HL-60 (cell line): ENCODE measurements at places on chromosomes 11 and 22.

GRCh38 chr11:40139066-40139465, 1320.4 kb downstream of the LRRC4C start:
- DNase-seq = no peak

DNA sequence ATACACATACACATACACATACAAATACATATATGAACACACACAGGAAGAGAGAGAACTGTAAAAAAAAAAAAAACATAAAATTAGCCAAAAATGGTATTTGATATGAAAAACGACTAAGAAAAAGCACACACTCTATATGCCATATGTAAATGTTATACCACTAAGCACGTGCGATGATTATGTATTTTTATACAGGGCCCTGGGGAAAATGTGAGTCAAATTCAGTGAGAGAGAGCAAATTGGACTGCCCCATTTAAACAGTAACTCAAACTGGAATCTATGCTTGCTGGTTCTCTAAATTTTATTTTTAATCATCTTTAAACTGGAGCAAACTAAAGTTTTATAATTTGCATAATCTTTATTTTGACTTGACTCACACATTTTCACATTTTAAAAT, 197.8 kb upstream of the MTNR1B start:
- no peak for DNase-seq

GRCh38 chr11:12175694-12176241, 65.4 kb downstream of the MICAL2 start:
- no peak for DNase-seq

DNA sequence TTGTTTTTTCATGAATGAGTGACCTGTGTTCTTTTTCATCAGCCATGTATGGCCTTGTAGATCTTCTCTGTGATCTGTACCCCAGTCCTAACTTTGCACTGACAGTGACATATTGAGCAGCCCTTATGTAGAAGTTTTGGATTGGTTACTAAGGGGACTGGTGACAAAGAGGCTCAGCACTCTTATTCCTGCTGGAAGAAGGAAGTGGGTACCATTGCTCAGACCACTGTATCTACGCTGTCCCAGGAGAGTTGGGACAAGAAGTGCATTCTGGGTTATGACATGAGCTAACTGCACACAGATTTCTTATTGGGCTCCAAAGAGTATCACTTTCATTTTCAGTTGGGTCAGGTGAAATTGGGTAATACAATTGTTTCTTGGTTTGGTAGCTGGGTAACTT, 107.8 kb upstream of the RASSF10 start:
- DNase-seq = no peak

DNA sequence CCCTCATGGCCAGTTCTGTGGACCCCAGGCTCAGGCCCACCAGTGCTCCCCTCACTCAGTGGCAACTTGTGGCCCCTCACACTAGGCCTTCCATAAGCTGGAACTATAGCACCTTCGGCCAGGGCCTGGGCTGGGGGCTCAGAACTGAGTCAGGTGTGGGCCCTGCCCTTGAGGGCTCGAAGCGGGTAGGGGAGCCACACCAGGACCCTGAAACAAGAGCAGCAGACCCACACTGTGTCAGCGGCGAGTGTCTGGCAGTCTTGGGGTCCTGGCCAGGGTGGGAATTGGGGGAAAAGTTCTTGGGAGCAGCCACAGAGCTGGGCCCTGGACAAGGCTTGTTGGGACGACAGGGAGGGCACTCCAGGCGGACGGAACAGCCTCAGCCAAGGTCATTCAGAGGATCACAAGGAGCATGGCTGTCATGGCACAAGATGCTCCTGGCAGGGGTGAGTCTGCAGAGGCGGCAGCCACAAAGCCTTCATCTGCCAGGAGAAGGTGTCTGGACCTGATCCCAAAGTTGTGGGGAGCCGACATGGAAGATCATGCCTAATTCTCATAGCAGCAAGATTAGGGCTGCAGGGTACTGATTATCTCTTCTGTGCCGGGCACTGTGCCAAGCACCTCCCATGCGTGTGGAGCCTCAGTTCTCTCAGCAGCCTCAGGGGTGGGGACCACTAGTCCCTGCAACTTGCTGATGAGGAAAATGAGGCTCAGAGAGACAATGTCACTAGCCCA, 50.7 kb downstream of the SHISAL1 start:
- DNase-seq = no peak

GRCh38 chr22:43971112-43971511, 15.9 kb downstream of the SAMM50 start:
- no peak for DNase-seq

GRCh38 chr22:50292643-50293440, 14.6 kb downstream of the PLXNB2 start:
- DNase-seq = no peak

DNA sequence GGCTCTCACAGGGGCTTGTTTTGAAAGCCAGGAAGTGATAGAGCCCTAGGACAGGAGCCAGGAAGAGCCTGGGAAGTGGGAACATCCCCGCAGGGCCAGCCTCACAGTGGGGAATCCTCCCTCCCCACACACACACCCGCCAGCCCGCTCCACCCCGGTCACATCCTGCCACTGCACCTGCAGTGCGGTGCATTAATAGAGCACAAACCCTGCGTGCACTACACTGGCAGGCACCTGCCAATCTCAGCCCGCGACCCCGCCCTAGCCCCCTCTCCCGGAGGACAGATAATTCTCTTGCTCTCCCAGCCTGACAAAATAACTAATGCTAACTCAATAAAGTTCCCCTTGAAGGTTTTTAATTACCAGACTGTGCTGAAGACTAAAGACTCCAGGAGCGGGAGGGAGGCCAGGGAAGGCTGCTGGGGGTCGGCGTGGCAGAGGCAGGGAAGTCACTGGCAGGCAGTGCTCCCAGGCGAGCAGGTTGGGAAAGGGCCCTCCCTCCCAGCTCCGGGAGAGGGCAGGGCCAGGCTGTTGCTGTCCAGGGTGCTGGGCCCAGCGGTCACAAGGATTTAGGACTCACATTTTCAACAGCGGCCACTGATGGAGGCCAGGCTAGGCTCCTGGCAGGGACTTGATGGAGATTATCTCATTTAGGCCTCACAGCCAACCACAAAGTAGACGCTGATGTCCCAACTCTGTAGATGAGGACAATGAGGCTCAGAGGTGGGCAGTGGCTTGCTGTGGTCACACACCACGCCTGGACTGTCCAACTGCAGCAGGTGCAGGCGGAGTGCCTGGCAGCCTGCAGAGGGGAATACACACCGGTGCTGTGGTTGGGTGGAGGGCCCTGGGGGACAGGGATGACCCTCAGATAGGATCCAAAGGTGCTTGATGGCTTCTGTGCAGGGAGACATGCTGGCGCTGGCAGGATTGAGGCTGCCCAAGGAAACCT, 23.9 kb upstream of the TCF20 start:
- no peak for DNase-seq

GRCh38 chr11:123056835-123057491, 5.0 kb downstream of the HSPA8 start:
- DNase-seq = peak; percentile 47

DNA sequence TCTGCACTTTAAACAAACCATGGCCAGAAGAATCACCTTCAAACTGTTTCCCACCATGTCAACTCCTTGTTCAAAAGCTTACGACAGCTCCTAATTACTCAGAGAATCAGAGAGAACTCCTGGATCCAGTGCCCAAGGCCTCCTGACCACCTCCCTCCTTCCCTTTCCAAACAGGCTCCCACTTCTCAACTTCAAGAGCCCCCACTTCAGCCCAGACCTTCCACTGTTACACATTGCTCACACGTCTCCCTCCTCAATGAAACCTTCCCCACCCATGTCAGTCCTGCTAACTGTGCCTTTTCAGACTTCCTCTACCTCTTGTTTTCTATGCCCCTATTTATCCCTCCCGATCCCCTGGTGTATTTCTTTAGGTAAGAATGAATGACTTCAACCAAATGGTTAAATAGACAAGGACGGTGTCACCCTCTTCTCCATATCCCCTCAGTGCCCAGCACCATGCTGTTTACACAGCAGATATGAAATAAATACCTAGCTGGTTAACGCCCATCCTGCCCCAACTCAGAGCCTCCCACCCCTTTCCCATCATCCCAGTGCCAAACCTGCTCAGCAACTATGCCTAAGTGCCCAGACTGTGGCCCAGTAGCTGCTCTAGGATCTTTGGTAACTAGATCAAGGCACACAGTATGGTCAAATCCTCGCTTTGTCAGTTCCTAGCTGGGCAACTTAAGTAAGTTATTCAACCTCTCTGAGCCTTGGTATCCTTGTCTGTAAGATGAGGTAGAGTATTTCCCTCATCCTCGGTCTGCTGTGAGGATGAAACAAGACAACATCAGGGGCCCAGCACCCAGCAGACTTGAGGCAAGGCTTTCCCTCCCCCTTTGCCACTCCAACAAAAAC, 36.8 kb downstream of the PLEKHA7 start:
- no peak for DNase-seq

GRCh38 chr22:49608228-49608627, 219.4 kb downstream of the BRD1 start:
- no peak for DNase-seq

GRCh38 chr22:24693379-24693778, 81.1 kb downstream of the PIWIL3 start:
- DNase-seq = no peak

DNA sequence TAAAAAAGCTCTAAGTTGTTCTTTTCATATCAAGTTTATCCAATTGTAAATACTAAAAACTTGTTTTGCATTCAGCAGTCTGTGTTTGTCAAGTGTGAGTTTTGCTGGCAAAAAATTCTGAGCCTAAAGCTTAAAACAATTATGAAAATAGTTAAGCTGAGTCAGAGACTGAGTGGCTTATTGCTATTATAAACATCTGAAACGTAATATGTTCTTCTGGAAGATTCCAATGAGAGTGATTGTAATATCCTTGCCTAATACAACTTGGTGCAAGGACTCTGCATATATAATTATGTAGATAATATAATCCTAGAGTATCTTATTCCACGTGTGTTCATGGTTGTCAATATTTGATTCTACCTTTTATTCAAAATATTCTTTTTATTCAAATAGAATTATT, 14.1 kb upstream of the NUP50 start:
- DNase-seq = no peak

DNA sequence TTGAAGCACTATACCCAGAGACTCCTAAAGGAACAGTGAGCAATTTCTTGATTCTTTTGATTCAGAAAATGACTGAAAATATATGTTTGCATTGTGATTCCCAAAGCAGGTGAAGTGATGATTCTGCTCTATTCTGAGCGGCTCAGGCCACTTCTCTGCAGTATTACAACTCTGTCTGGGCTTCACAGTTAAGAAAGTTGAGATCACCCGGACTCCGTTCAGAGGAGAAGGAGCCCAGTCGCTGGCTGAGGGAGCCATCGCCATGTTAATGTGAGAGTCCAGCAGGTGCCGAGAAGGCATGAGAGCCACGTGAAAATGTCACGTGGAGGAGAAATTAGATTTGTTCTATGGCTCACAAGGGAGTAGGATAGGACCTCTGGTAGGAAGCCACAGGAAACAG, 91.6 kb downstream of the SCN3B start:
- no peak for DNase-seq

- DNase-seq = no peak
These were observed 314.1 kb downstream of the CTTN start for GRCh38 chr11:70712471-70712870.

DNA sequence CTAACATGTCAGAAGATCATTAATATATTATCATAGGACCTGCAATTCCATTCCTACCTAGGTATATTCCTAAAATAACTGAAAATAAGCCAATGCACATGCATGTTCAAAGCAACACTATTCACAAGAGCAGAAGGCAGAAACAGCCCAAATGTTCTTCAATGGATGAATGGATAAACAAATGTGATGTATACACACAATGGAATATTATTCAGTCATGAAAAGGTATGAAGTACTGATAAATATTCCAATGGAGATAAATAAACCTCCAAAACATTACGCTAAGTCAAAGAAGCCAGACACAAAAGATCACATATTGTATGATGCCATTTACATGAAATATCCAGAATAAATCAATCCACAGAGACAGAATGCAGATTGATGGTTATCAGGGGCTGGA, 16.8 kb downstream of the AMBRA1 start:
- DNase-seq = no peak

DNA sequence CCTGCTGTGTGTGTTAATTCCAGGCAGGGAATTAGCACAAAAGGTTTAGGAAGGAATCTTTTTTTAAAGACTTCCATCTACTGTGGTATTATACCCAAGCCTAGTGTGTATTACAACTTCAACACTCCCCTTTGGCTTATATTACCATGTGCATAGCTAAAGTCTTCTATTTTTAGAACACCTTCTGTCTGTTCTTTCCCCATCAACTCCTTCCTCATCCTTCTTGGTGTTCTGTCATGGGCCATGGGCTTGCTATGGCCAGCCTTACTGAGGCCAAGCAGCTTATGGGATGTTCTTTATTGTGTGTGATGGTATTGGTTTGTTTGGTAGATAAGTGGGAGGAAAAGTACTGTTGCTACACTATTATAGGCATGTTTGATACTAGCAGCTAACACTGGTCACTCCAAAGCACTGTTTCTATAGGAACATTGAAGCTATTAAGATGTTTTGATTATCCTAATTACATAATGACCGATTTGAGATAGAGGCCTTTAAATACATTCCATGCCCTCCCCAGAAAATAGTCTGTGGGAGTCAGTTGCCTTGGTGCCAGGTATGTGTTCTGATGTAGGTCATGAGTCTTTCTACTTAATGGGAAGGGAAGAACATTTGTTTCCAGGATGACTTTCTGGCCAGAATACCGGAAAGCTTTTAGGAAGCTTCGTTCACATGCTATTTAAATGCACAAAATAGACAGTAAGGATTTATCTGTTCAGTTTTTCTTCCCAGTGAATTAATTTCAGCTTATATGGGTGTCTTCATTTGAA, 16.5 kb downstream of the MCAM start:
- DNase-seq = no peak

GRCh38 chr11:9576701-9577381, 3.4 kb downstream of the WEE1 start:
- no peak for DNase-seq

DNA sequence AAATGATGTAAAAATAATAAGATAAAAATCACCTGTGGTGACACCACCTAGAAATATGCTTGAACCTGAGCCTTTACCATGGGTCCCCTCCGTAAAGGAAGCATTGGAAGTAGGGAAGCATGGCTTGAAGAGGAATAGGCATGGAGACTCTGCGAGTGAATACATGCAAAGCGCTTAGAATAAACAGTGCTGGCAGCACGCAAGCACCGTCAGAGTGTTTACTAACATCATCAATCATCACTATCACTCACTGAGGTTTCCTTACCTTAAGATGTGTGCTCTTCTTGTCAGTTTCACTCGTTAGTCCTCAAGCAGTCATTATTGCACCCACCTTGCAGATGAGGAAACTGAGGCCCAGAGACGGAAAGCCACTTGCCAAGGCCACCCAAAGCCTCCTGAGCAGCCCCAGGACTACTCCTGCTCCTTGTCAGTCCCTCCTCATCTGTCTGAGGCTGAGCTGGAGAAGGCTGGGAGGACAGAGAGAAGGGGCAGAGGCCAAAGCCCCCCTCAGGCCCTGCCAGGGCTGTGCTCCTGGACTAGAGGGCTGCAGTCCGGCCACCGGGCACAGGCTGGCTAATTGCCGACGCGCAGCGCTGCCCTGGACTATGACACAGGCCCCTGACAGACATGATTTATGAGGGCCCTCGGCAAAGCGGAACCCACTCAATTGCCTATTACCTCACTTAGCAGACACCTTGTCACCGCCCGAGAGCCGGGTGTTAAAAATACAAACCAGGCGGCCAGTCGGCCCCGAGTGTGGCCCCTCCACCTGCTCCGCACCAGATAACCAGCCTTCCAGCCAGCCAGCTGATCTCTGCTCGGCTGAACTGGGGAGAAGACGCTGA, 168.9 kb downstream of the MN1 start:
- DNase-seq = no peak
